ENCODE measurements at places on chromosomes 11 and 22.

GRCh38 chr11:123206791-123207434 lies 11.9 kb upstream of the CLMP start:
- no peak for DNase-seq

GRCh38 chr11:126416542-126417090 lies 61.1 kb downstream of the ST3GAL4 start:
- peak; percentile 74 for DNase-seq

GRCh38 chr22:50338860-50339462 lies 4.2 kb upstream of the PPP6R2 start:
- no peak for DNase-seq

GRCh38 chr11:94581926-94582325 lies 14.8 kb downstream of the PIWIL4 start:
- DNase-seq = no peak

DNA sequence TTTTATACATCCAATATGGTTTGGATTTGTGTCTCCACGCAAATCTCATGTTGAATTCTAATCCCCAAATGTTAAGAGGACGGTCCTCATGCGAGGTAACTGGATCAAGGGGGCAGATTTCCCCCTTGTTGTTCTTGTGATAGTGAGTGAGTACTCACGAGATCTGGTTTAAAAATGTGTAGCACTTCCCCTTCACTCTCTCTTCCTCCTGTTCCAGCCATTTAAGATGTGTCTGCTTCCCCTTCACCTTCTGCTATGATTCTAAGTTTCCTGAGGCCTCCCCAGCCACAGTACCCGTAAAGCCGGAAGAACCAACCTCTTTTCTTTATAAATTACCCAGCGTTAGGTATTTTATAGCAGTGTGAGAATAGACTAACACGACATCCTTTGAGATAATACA lies 98.6 kb downstream of the TTC28 start:
- DNase-seq = no peak

DNA sequence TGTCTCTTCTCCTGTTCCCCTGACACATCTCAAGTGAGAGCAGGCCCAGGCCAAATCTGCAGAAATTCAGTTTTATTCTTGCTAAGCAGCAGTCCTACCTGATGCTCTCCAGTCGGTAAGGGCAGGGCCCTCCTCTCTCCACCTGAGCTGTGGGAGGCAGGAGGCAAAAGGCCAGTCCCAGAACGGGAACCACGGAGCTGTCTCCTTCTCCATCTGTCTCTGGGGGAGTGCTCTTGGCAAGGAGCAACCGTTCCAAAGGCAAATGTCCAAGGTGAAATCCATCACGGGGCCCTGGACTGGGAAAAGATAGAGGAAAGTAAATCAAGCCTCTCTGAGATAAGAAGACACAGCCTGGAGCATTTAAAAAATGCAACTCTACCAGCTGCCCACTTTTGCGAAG lies 65.2 kb upstream of the CDON start:
- DNase-seq = no peak

- no peak for DNase-seq
These were observed 23.5 kb downstream of the SUN2 start for GRCh38 chr22:38732251-38732815.

- no peak for DNase-seq
These were observed 17.1 kb downstream of the TMEM184B start for GRCh38 chr22:38255697-38256096.

- DNase-seq = no peak
These were observed 3.7 kb downstream of the SMIM35 start for GRCh38 chr11:118082880-118083552.

DNA sequence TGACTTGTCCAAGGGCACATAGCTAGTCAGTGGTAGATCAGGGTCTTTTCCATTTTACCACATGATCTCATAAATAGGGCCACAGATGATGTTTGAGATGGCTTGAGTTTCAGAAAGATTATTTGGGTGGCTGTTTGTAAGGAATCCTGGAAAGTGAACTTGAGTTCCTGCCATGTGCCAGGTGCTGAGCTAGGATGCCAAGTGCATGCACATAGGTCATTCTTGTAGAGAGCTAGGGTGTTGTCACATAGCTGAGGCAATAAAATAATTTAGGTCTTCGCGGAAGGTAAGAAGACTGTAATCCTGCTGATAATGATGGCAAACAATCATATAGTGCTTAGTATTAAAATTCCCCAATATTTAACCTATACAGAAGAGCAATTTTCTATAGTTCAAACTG lies 1162.6 kb upstream of the TENM4 start:
- no peak for DNase-seq

DNA sequence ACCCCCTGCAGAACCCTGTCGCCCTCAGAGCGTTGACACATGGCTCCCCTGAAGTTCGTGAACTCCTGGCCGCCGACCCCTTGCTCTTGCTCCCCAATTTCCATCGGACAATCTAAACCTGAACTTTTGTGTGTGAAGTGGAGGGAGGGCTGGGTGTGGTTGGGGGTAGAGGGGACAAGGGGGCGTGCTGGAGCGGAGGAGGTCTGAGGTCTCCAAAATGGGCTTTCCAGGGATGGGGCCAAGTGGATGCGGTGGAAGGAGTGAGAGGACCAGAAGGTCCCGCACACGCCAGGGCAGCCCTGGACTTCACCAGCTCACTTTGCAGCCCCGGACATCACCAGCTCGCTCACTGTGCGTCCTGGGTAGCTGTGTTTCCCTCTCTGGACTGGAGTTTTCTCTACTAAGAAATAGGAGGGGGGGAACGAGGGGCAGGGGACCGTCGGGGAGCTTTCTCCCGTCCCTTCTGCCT lies 18.6 kb downstream of the CREB3L1 start:
- DNase-seq = no peak

DNA sequence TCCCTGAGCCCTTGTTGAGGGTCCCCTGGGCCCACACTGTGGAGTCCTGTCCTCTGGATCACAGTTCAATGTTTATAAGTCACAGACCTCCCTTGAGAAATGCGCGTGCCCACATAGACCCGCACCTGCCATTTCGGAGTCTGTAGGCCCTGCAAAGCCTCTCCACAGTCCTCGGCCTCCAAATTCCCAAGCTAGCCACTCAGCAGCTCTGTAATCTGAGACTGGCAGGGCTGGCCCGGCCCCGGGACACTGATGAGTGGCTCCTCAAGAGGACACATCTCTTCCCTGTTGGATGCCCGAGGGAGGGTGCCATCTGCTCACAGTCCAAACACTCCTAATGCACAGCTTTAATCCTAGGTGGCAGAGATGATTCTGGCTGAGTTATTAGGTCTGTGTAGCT lies 39.1 kb downstream of the B3GAT1 start:
- DNase-seq = no peak

DNA sequence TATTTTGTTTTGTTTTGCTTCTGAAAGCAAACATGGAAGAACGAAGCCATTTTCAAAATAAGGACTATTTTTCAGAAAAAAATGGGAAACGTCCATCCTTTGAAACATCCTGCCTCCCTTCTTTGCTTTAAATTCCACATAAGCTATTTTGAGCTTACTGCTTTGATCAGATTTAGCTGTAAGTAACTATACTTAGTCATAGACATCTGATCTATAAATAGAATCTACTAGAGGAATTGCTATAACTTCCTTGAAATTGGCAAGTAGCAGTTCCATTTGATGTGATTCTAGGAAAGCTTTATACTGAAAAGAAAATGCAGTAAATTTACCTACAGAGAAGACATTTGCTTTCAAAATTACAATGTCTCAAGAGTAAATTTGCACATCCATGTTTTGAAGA lies 305.8 kb downstream of the TTC28 start:
- no peak for DNase-seq

DNA sequence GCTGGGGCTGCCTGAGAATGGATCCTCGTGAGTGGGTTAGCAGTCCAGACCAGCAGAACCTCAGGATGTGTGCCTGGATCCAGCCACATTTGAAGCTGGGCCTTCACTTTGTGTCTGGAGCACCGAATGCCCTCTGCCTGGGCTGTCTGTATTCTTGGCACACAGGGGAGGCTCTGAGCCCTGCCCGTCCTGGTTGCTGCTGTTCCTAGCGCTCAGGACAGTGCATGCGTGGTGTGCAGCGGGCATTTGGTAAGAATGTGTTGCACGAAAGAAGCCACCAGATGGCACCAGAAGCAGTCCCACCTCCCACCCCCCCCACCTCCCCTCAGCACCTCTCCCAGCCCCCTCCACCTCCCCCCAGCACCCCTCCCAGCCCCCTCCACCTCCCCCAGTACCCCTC lies 4.1 kb upstream of the MAPK11 start:
- no peak for DNase-seq

DNA sequence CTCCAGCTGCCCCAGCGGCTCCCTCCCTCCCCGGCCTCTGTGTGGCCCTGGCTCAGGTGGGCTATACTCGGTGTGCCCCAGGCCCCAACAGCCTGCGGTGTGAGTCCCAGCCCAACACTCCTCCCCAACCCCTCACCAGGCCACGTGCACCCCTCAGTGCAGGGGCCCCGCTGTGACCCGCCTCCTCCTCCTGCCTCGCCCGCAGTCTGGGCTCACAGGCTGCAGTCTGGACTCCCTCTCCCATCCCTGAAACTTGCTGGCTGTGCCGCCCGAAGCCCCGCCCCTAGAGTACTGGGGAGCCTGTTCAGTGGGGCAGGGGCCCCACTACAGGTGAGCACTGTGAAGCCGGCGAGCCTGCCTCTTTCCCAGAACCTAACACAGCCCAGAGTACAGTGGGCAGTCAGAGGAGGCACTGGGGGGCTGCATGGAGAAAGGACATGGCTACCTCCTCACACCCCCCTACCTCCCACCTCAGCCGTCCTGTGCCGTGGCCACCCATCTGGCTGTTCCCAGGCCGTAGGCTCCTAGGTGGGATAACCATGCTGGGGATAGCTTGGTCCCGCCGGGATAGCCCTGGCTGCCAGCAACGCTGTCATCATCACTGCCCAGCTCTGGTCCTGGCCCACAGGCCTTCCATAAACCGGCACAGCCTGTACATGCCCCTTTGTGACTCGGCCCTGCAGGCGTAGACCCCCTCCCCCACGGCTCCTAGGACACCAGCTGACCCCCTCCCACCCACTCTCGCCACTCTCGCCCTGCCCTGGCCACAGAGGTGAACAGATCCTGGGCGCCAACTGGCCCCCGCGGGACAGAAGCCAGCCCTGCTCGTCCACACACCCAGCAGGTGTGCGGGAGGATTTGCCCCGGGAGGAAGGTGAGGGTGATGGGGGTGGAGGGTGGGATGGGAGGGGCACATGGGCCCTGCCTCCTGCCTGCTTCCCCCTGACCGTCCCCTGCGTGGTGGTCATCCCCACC lies 29.7 kb downstream of the CELSR1 start:
- no peak for DNase-seq

- no peak for DNase-seq
These were observed 1078.7 kb downstream of the TBC1D22A start for GRCh38 chr22:47841156-47841555.

- DNase-seq = no peak
These were observed 161.5 kb downstream of the CACNA1I start for GRCh38 chr22:39731881-39732555.

DNA sequence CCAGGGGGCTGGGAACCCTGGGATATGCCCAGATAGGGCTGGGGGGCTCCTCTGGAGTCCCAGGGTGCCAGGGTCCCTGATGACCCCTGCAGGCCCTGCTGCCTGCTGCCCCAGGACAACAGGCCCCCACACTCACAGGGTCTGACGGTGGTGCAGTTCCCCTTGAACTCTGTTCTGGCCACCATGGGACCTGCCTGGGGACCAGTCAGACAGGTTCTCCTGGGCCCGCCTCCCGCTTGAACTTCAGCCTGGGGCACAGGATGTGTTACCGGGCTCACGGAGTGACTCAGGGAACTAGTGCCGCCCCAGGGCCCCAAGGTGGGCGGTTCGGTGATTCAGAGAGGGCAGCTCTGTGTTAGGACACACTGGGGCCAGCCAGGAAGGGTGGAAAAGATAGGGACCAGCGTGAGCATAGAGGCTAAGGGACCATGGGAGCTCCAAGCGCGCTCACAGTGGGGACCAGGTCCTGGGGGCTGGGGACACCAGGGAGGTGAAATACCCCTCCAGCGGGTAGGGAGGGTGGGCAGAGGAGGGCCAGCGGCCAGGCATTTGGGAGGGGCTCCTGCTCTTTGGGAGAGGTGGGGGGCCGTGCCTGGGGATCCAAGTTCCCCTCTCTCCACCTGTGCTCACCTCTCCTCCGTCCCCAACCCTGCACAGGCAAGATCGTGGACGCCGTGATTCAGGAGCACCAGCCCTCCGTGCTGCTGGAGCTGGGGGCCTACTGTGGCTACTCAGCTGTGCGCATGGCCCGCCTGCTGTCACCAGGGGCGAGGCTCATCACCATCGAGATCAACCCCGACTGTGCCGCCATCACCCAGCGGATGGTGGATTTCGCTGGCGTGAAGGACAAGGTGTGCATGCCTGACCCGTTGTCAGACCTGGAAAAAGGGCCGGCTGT lies 21.5 kb upstream of the TXNRD2 start:
- DNase-seq = no peak

All from left renal pelvis (tissue), 4 donors.